Activated CD8-positive, alpha-beta memory T cell treated with anti-CD3 and anti-CD28 coated beads for 1 hour (primary cell): ENCODE measurements at places on chromosomes 13 and 19.
A peak's percentile ranks its signal among the peaks of the same experiment; 100 is the strongest.

DNA sequence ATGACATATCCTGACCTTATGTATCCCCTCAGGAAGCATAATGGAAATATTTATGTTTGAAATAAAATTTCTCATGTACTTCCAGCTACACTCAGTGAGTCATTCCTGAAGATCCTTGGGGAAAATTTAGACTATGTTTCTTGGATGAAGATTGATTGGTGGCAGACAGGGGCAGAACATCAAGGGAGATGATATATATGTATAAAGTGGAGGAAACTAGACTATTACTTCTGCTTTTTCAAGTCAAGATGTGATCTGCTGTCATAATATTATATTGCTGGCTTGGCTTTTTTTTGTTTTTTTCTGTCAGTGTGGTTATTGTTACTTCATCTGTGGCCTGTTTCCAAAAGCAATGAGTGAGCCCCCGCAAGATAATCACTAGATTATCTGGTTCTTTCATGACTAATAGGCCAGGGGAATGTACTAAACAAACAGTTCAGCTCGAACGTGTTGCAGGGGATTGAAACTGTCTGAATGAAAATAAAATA is 87.2 kb upstream of the TNFSF11 start:
- no peak for DNase-seq

- no peak for DNase-seq
Observed at GRCh38 chr19:8206147-8207087, 2.8 kb upstream of the CERS4 start.

GRCh38 chr19:17069193-17069592 is 6.1 kb downstream of the HAUS8 start:
- no peak for DNase-seq

- DNase-seq, result no peak
Observed at GRCh38 chr13:27979001-27979643, 9.4 kb downstream of the URAD start.

- no peak for DNase-seq
Observed at GRCh38 chr19:4929186-4929585, 19.9 kb downstream of the UHRF1 start.

GRCh38 chr19:6460099-6460884 is 700 bp upstream of the SLC25A23 start:
- DNase-seq, result peak; percentile 94

GRCh38 chr13:103436057-103436654 is 369.9 kb upstream of the SLC10A2 start:
- DNase-seq, result no peak

- DNase-seq, result no peak
Observed at GRCh38 chr19:43681821-43682220, 11.9 kb upstream of the PLAUR start.

- DNase-seq, result no peak
Observed at GRCh38 chr13:97278435-97279411, 56.6 kb downstream of the MBNL2 start.

GRCh38 chr13:21147827-21148226 is 28.5 kb downstream of the SKA3 start:
- no peak for DNase-seq

DNA sequence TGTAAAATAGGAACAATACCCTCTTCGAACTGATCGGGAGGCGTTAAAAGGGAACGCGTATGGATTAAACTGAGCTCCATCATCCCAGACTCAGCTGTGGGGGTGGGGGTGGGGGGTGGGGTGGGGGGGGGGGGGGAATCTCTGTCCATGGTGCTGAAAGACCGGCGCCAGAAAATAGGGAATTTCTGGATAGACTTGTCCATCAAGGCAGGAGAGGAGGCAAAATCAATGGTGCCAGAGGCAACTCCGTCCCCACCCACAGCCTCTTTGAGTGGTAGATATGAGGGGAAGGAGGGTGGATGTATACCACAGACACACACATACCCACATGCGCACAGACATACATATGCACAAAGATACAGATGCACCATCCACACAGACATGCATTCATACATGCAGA is 37.4 kb downstream of the ZNF787 start:
- no peak for DNase-seq

GRCh38 chr19:55096061-55096701 is 20.5 kb downstream of the EPS8L1 start:
- no peak for DNase-seq

- DNase-seq, result no peak
Observed at GRCh38 chr19:31676271-31677004, 327.2 kb upstream of the TSHZ3 start.

- DNase-seq, result no peak
Observed at GRCh38 chr13:73631411-73631810, 502.8 kb downstream of the KLF12 start.

GRCh38 chr19:53537521-53538377 is at the start of gene ZNF331:
Gene ZNF331 (plus strand): TSS chr19:53538145. CDS start chr19:53569377, 31,232 bp downstream.
- DNase-seq, result peak; percentile 81

DNA sequence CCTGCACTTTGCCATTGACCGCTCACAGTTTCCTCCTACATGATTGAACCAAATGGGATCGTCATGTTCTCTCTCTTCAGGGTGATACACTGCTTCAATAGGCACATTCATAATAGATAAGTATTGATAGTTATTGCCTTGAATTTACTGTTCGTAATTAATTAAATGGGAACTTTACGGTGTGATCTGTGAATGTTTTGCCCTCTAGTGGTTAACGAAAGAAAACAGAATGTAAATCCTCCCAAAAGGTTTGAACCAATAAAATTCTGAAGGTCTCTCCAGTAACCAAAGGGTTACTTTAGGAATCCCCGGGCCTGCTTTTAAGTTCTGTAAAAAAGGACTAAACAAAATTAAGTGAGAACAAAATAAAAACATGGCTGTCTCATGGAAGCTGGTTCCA is 389.3 kb downstream of the DACH1 start:
- DNase-seq, result no peak

DNA sequence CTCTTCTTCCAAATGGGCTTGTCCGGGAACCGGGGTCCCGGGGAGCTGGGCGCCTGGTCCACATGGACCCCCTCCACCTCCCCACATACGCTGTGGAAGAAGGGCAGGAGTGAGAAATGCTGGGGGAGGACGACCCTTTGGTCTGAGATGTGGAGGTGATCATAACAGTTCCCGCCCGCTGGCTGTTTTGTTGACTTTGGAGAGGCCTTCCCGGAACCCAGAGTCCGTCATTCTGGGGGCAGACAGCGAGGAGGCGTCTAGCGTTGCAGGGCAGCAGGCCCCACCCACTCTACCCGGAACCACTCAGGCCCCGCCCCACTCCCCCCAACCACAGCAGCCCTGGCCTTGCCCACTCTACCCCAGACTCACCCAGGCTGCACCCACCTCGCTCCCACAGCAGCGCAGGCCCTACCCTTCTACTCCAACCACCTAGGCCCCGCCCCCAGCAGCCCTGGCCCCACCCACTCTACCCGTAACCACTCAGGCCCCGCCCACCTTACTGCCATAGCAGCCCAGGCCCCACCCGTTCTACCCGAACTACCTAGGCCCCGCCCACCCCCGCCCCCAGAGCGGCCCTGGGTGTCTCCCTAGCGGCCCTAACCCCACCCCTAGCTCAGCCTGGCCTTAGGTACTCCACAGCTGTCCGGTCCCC is 7.1 kb downstream of the GPR108 start:
- no peak for DNase-seq

DNA sequence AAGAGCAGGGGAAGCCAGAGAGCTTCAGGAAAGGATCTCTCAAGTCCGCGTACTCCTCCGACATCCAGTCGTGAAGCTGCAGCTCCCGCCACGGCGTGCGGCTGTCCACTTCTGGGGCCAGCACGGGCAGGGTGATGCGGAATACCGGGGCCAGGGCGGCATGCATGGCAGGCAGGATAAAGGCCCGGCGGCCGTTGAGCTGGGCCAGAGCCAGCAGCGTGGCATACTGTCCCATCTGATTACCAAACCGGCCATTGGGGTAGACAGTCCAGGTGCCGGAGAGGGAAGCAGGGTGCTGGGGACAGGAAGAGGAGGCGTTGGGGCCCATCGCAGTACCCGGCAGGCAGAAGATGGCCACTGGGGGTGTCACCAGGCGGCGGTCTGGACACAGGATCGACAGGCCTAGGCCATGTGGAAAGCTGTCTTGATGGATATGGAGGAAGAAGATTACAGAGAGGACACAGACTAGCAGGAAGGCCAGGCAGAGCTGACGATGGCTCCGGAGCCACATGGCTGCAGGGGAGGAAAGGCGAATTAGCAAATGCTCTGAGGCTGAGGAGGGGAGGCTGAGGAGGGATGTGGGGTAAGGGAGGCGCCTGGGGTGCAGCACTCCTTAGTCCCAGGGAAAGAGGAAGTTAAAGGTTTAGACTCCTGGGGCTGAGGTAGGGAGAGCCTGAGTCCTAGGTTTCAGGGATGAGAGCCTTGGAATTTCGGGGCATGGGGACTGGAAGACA is 1.5 kb downstream of the FUT1 start:
- DNase-seq, result no peak
